ENCODE measurements at places on chromosomes 12 and 14. TPM values are rescaled to one million over a fixed set of nuclear protein-coding genes. Genes with fewer than 3 reads are reported as not detected.
A peak's percentile ranks its signal among the peaks of the same experiment; 100 is the strongest.

The C12orf54 gene
- total RNA-seq, result not detected

The KRT75 gene
- total RNA-seq, result not detected

The CNTN1 gene
- total RNA-seq, result 0.75 TPM

The HOXC13 gene
- not detected for total RNA-seq

The SIX6 gene
- not detected for total RNA-seq

The KRT5 gene
- total RNA-seq, result 1.6 TPM

- no peak for DNase-seq
- peak overlapping the region; percentile 98 for H3K27ac ChIP-seq
- H3K27me3 ChIP-seq, result no peaks in the 10 kb centered on the region
- H3K4me3 ChIP-seq, result peak overlapping the region; percentile 94
- H3K36me3 ChIP-seq, result peaks cover 65% of the 10 kb centered on the region
Measured at GRCh38 chr12:46369474-46370379, 2.8 kb downstream of the SLC38A2 start.

DNA sequence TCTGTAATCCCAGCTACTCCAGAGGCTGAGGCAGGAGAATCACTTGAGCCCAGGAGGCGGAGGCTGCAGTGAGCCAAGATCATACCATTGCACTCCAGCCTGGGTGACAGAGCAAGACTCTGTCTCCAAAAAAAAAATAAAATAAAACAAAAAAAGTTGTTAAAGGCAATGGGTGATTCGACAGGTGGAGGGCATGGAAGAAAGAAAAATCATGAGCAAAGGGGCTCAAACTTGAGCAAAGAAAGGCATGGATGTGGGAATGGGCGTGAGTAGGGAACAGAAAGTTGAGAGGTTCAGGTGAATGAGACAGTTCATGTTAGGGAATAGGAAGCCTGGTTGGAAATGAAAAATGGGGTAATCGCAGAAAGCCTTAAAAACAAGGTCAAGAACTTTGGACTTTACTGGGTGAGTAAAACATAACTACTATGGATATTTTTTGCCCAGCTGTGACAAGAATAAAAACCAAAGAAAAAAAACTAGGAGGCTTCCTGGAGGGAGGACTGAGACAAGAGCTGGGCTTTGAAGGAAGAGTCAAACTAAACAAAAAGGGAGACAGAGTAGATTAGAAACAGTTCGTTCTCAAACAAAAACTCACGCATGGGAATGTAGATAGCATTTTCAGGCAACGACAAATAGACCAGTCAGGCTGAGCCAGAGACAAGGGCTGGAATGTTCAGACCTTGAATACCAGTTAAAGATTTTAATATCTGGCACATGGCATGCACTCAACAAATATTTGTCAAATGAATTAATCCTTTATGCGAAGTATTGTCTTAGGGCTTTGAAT, 18.8 kb downstream of the PYM1 start:
- no peaks in the 10 kb centered on the region for H3K4me1 ChIP-seq
- H3K27me3 ChIP-seq, result no peaks in the 10 kb centered on the region
- H3K36me3 ChIP-seq, result peaks cover 8% of the 10 kb centered on the region
- H3K4me3 ChIP-seq, result no peak overlapping the region
- H3K27ac ChIP-seq, result peak overlapping the region; percentile 60

DNA sequence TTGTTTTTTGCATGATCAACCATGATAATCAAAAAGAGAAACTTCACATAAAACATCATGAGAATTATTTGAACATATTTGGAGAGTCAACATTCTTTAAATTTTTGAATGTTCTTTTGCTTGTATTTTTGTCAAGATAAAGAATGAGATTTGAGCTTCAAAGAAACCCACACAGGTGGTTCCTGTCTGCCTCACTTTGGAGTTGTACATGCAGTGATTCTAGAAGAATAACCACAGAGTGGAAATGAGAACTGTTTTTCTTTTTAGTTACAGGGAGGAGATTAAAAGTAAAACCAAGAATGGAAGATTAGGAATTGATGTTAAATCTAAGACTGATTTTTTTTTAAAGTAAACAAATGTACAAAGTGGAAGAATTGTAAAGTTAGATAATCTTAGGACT, 2.3 kb upstream of the ZNF705A start:
- no peaks in the 10 kb centered on the region for H3K4me1 ChIP-seq
- H3K36me3 ChIP-seq, result no peaks in the 10 kb centered on the region
- DNase-seq, result no peak
- H3K4me3 ChIP-seq, result no peak overlapping the region
- H3K27me3 ChIP-seq, result no peaks in the 10 kb centered on the region
- H3K27ac ChIP-seq, result no peak overlapping the region

- no peaks in the 10 kb centered on the region for H3K27me3 ChIP-seq
- DNase-seq, result no peak
- H3K4me3 ChIP-seq, result no peak overlapping the region
- peaks cover 11% of the 10 kb centered on the region for H3K4me1 ChIP-seq
- H3K36me3 ChIP-seq, result no peaks in the 10 kb centered on the region
Measured at GRCh38 chr14:93032421-93032936, 83.2 kb downstream of the ITPK1 start.

- no peaks in the 10 kb centered on the region for H3K4me1 ChIP-seq
- no peak for DNase-seq
- no peaks in the 10 kb centered on the region for H3K27me3 ChIP-seq
- peaks cover 53% of the 10 kb centered on the region for H3K36me3 ChIP-seq
Measured at GRCh38 chr14:20327005-20327869, 5.8 kb downstream of the CCNB1IP1 start.

GRCh38 chr12:67057072-67057471, 212.1 kb upstream of the CAND1 start:
- no peak overlapping the region for H3K4me3 ChIP-seq
- no peaks in the 10 kb centered on the region for H3K36me3 ChIP-seq
- no peak for DNase-seq
- H3K27ac ChIP-seq, result no peak overlapping the region
- no peaks in the 10 kb centered on the region for H3K4me1 ChIP-seq

DNA sequence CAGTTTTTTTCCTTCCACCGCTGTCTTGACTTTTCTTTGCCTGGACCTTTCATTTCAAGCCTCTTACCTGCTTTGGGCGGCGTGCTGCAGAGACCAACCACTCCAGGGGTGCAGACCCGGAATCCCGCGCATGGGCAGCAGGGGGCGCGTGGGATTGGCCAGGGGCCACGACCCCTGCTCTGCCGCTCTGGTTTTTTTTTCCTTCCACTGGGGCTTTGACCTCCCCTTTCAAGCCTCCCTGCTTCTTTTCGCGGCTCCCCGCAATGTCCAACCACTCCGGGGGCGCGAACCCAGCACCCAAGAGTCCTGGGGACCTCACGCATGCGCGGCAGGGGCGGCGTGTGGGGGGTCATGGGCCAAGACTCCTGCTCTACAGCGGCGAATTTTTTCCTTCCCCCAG, 325.1 kb downstream of the ALG10 start:
- no peaks in the 10 kb centered on the region for H3K36me3 ChIP-seq
- no peak overlapping the region for H3K4me3 ChIP-seq
- H3K4me1 ChIP-seq, result no peaks in the 10 kb centered on the region
- no peaks in the 10 kb centered on the region for H3K27me3 ChIP-seq
- no peak overlapping the region for H3K27ac ChIP-seq

DNA sequence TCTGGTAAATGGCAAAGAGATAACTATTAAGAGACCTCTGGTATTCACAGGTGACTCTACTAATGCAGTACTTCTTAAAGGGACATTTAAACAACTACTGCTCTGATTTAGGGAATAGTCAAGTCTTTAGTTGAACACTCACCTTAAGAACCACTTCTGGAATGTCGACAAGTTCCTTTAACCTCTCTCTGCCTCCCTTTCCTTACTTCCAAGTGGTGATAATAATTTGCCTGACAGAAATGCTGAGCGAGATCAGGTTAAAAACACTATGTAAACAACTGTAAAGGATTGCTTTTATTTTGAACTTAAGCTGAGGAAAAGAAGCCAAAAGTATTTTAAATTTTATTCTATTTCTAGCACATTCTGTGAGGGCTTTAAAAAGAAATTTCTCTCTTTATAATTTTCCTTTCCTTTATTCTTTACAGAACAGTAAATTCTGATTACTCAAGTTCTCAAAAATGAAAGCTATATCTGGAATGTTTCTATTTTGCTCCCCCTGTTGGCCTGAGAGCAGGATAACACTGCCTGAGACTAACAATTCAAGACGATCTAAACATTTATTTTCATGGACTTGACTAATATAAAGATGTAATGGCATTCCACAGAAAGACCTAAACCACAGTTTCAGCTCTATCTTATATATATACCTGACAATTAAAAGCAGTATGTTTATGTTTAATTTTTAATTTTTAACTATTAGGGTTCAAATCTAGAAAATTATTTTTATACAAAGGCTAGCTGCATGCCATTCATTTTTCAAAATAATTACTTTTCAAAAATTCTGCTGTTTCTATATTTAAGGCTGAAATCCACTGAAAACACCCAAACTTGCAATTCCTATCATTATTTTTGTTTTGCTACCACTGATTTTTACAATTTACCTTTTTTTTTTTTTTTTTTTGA, 29.2 kb downstream of the ZCCHC8 start:
- H3K27ac ChIP-seq, result peak overlapping the region; percentile 88
- H3K4me1 ChIP-seq, result peaks cover 13% of the 10 kb centered on the region
- DNase-seq, result no peak

DNA sequence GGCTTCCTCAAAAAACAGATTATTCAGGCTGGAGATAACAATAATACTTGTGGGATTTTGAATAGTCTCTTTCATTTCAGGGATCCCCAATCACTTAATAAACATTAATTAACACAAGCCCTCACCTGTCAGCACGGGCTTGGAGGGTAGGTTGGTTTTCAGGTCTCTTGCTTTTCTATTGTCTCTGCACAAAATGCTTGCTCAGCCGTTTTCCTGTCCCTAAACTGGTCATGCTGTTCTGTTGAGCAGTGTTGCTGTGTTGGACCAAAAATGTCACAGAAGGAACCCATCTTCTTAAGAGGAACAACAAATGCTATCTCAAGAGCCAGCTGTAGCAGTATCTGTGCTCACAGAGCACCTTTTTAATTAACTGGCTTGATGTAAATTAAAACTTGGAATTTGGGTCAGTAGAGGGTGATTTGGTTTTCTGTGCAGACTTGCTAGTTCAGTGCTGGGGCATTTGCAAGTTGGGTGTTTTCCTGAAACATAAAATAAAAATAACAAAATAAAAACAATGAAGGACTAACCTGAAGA, 231.8 kb upstream of the CRY1 start:
- H3K4me1 ChIP-seq, result no peaks in the 10 kb centered on the region
- no peak overlapping the region for H3K27ac ChIP-seq
- peaks cover under 1% of the 10 kb centered on the region for H3K27me3 ChIP-seq
- H3K4me3 ChIP-seq, result no peak overlapping the region
